ENCODE measurements at places on chromosomes 7 and 10. TPM values are rescaled to one million over a fixed set of nuclear protein-coding genes. Genes with fewer than 3 reads are reported as not detected.

- no peak for DNase-seq
- H3K36me3 ChIP-seq = no peaks in the 10 kb centered on the region
- H3K4me1 ChIP-seq = no peaks in the 10 kb centered on the region
- no peak overlapping the region for H3K4me3 ChIP-seq
- no peak overlapping the region for H3K27ac ChIP-seq
- no peaks in the 10 kb centered on the region for H3K27me3 ChIP-seq
Observed at GRCh38 chr10:58578366-58578765, 65.7 kb downstream of the BICC1 start.

DNA sequence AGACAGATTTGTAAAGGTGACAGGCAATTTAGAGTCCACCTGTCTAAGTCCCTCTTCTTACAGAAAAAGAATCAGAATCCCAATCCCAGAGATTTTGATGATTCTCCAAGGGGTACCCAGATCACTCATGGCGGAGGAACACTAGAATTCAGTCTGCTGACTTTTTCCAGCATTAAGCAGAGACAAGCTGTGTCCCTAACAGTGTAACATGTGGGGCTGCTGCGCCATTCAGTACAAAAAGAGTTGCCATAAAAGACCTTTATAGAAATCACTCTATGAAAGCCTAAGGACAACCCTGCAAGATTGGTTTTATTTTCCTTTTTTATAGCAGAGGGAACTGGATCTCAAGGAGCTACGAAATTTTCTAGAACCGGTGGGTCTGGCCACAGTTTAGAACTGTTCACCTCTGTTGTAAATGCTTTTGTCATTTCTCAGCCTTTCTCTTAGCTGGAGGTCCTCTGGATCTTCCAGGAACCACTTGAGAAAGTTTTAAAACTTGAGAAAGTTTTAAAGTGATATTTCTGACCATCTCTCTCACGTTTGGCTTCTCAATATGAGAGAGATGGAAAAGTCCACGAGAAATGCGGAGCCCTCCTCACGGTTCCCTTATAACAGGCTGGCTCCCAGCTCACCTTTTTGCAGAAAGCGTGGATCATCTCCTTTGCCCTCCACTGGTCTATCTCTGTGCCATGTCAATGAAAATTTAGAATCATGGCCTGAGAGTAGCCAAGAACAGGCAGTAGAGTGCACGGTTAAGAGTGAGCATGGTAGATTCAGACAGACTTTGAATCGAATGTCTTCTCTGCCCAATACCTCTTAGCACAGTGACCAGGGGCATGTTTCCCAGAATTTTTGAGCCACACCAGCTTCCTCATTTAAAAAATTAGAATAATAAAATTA, 826 bp downstream of the GIMAP7 start:
- H3K27ac ChIP-seq = no peak overlapping the region
- no peak overlapping the region for H3K4me3 ChIP-seq
- no peak for DNase-seq
- H3K27me3 ChIP-seq = no peaks in the 10 kb centered on the region
- no peaks in the 10 kb centered on the region for H3K36me3 ChIP-seq
- no peaks in the 10 kb centered on the region for H3K4me1 ChIP-seq

- no peak for DNase-seq
- H3K27ac ChIP-seq = no peak overlapping the region
- H3K4me3 ChIP-seq = no peak overlapping the region
- H3K4me1 ChIP-seq = no peaks in the 10 kb centered on the region
Observed at GRCh38 chr7:87548123-87548919, 52.4 kb downstream of the ABCB1 start.

ECHS1 gene
- polyA plus RNA-seq = 184 TPM

GRCh38 chr10:24740714-24741113, 17.0 kb upstream of the ARHGAP21 start:
- H3K27ac ChIP-seq = no peak overlapping the region
- no peak overlapping the region for H3K4me3 ChIP-seq

- no peaks in the 10 kb centered on the region for H3K36me3 ChIP-seq
- no peak overlapping the region for H3K27ac ChIP-seq
Observed at GRCh38 chr10:88036126-88036525, 172.7 kb downstream of the PTEN start.

GPR26 gene
- polyA plus RNA-seq = not detected

DNA sequence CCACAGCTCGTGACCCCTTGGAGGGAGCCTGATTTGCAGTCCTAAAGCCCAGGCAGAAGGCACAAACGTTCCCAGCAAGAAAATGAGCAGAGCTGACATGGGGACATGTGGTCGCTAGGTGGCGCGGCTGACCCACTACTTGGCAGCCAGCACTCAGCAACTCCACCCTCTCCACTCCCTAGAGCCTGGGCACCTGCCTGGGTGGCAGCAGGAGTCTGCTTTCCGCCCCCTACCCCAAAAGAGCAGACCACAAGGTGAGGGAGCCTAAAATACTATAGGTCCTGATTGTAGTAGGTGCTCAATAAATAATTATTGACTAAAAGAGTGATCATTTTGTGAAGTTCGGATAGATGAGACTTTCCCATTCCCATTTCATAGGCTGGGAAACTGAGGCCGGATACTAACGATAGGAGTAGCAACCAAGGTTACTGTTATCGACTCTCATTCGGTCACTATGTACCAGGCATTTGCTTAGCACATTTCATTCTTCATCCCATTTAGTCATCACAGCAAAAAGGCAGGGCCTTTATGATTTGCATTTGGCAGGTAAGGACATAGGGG, 57.4 kb downstream of the NEUROG3 start:
- H3K27ac ChIP-seq = no peak overlapping the region
- no peaks in the 10 kb centered on the region for H3K4me1 ChIP-seq
- H3K36me3 ChIP-seq = peaks cover 16% of the 10 kb centered on the region
- no peak overlapping the region for H3K4me3 ChIP-seq
- DNase-seq = peak; percentile 79

UNC5B gene
- 73.3 TPM for polyA plus RNA-seq

- no peaks in the 10 kb centered on the region for H3K27me3 ChIP-seq
- H3K36me3 ChIP-seq = peaks cover 20% of the 10 kb centered on the region
- peaks cover 29% of the 10 kb centered on the region for H3K4me1 ChIP-seq
- no peak for DNase-seq
- peak overlapping the region; percentile 83 for H3K27ac ChIP-seq
Observed at GRCh38 chr10:5888351-5888750, 1.3 kb downstream of the ANKRD16 start.

DNA sequence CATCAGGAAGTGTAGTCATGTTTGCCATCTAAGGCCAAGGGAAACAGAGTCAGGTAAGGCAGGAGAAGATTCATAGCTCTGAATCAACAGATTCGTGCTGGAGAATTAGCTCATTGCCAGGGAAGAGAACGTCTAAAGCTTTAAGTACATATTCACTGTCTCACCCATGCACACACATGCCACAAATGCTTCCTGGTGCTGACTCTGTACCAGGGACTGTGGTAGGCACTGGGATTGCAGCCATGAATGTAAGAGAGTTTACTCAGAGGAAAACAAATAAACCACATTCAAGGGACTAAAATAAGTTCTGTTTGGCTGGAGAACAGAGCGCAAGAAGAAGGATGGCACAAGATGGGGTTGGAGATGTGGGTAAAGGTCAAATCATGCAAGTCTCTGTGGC, 89.8 kb upstream of the HPS1 start:
- no peak overlapping the region for H3K4me3 ChIP-seq
- no peak for DNase-seq
- no peaks in the 10 kb centered on the region for H3K27me3 ChIP-seq
- H3K36me3 ChIP-seq = no peaks in the 10 kb centered on the region

DNA sequence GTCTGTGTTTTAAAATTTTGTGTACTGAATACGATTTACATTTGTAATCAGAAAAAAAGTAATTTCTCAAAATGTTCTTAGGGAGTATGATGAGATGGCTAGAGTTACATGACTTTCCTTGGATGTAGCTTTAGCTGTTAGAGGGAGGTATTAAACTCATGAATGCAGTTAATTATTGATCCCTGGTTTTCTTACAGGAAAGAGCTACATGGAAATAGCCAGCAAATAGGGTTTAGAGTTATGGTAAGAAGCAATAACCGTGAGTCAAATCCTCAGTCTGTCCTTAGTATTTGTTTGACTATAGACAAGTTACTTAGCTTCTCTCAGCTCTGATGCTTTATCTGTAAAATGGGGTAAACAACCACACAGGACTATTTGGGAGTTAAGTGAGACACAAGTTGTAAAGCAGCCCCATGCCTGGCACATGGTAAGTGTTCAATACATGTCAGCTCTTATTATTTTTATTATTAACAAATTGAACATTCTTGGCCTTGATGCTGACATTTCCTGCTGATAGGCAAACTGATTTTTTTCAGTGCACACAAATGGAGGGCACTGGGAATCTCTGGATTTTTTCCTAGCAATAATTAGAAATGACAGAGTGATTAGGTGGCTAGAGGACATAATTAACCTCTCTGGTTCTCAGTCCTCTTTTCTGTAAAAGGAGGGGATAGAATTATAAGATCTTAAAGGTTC, 204.5 kb upstream of the PHYHIPL start:
- no peaks in the 10 kb centered on the region for H3K4me1 ChIP-seq
- no peak overlapping the region for H3K4me3 ChIP-seq
- H3K27ac ChIP-seq = no peak overlapping the region
- no peaks in the 10 kb centered on the region for H3K36me3 ChIP-seq
- DNase-seq = no peak
- no peaks in the 10 kb centered on the region for H3K27me3 ChIP-seq

GRCh38 chr10:28077889-28078288, 79.0 kb upstream of the ODAD2 start:
- no peaks in the 10 kb centered on the region for H3K27me3 ChIP-seq
- no peak for DNase-seq
- H3K4me3 ChIP-seq = no peak overlapping the region
- no peak overlapping the region for H3K27ac ChIP-seq
- H3K4me1 ChIP-seq = no peaks in the 10 kb centered on the region

DNA sequence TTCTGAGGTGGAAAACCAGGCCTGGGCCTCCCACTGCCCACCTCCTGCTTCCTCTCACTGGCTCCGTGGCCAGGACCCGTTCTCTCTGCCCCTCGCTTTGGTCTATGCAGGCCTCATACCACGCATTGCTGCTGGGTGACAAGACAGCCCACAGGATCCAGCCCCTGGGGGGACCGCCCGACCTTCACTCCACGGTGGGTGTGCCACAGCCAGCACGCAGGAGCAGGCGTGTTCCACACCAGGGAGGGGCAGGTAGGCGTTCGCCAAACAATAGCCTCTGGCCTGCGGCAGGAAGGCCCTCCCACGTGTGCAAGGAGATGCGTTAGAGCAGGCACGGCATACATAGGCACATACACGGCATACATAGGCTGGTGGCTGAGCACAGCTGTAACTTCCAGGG, 233.4 kb downstream of the WDR37 start:
- H3K27ac ChIP-seq = no peak overlapping the region
- DNase-seq = no peak
- no peaks in the 10 kb centered on the region for H3K27me3 ChIP-seq
- no peaks in the 10 kb centered on the region for H3K36me3 ChIP-seq
- H3K4me1 ChIP-seq = no peaks in the 10 kb centered on the region

DNA sequence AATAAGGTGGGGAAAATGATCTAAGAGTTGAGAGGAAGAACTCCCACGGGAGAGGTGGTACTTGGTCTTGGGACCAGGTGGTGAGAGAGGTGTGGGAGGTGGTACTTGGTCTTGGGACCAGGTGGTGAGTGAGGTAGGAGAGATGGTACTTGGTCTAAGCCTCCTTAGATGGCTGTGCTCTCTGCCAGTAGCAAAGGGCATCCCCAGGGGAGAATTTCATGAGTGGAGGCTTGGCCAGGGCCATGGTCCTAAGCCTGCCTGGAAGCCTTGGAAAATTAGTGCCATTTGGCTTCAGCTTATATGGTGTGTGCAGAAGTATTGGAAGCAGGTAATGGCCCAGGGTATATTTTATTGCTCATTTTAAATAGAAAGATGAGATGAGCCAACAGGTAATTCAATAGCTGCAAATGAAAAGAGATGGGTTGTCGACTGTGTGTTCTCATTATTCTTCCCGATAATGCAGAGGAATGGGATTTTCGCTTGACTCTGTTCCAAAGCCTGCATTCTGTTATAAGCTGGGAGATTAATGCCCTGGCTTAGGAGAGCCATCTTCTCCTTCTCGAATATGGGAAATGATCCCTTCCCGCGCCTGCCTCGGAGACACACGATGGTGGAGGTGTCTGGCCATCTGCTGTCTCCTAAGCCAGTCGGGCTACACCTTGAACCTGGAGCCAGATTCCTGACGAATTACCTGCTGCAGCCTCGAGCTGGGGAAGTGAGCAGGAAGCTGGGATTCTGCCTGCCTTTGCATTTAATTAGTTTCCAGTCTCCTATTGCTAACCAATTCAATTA, 287.8 kb downstream of the GALNT17 start:
- H3K4me1 ChIP-seq = peaks cover 8% of the 10 kb centered on the region
- H3K4me3 ChIP-seq = no peak overlapping the region
- no peaks in the 10 kb centered on the region for H3K36me3 ChIP-seq
- DNase-seq = no peak

GRCh38 chr7:46461334-46461777, 540.3 kb upstream of the IGFBP3 start:
- no peak overlapping the region for H3K4me3 ChIP-seq
- H3K4me1 ChIP-seq = no peaks in the 10 kb centered on the region
- H3K36me3 ChIP-seq = no peaks in the 10 kb centered on the region

DNA sequence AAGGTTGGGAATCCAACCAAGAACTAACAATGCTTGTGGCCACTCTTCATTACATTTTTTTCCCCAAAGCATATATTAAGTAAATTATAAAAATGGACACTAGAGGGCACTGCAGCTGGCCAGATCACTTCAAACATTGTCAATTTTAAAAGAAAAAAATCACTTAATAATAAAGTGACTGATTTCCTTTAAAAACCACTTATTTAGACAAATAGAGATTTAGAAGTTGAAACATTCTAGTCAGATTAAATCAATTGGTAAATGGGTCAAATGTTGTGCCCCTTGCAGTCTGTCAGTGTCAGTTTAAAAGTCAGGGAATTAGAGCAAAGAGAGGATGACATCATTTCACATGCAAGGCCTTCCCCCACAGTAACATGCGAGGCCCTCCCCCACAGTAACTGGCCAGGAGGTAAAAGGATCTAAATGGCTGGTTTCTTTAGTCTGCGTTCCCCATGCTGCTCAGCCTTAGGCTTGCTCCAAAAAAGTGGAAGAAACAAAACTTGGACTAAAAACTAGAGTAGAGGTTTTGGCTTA, 177.9 kb downstream of the SKAP2 start:
- H3K27ac ChIP-seq = no peak overlapping the region
- no peaks in the 10 kb centered on the region for H3K36me3 ChIP-seq
- peaks cover 38% of the 10 kb centered on the region for H3K27me3 ChIP-seq
- no peak overlapping the region for H3K4me3 ChIP-seq
- peaks cover 13% of the 10 kb centered on the region for H3K4me1 ChIP-seq

AKR1B15 gene
- 1.3 TPM for polyA plus RNA-seq

DNA sequence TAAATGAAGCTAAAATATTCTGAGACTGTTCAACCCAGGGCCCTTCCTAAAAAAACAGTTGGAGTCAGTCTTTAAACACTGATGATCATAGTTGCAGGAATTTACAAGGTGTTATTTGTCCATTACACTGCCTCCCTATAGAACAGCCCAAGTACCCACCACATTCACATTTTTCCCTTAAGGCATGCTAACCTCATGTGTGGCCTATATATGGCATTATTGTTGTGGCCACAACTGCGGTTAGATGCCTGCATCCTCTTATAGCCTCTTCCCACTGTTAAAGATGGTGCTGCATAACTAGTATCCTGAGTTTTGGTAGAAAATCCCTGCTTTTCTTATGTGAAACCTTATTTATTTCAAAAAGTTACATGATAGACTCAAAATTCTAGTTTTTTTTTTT, 287.9 kb upstream of the SEMA3A start:
- no peak for DNase-seq
- H3K4me3 ChIP-seq = no peak overlapping the region
- no peaks in the 10 kb centered on the region for H3K36me3 ChIP-seq
- no peaks in the 10 kb centered on the region for H3K27me3 ChIP-seq
- H3K27ac ChIP-seq = no peak overlapping the region

TMEM184A gene
- 2.1 TPM for polyA plus RNA-seq

GRCh38 chr10:22320591-22321155, at the start of gene BMI1:
TSS of gene BMI1 (plus strand) at chr10:22321099. CDS start at chr10:22326450, 5,351 bp downstream.
- H3K4me3 ChIP-seq = peak within 1 kb of the TSS; percentile 86
- no peaks in the 10 kb centered on the region for H3K36me3 ChIP-seq
- peaks cover 20% of the 10 kb centered on the region for H3K4me1 ChIP-seq
- H3K27me3 ChIP-seq = peaks cover 68% of the 10 kb centered on the region

Data from cardiac muscle cell (in vitro differentiated cells and primary cell).